ENCODE measurements at places on chromosomes 12 and 14.

DNA sequence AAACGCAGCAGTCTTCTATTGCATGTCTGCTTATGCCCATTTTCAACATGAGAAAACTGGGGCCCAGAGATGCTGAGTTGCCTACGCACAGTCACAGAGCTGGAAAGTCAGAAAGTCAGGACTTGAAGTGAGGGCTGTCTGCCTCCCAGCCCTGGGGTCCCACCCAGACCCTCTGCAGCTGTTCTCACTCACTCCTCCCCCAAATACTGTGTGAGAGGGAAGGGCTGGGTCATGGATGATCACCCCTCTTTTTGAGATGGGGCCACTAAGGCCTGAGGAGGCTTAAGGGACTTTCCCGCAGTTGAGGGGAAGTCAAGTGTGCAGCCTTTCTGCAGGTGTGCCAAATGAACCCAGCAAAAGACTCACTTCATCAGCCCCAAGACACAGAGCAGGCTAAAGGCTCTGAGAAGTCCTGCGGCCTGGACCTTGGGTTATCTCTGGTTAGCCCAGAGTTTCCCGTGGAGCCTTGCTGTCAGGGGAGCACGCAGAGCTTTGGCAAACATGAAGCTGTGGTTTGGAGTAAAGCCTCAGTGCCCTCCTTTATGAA, 18.7 kb downstream of the DTX1 start:
- DNase-seq, result no peak

DNA sequence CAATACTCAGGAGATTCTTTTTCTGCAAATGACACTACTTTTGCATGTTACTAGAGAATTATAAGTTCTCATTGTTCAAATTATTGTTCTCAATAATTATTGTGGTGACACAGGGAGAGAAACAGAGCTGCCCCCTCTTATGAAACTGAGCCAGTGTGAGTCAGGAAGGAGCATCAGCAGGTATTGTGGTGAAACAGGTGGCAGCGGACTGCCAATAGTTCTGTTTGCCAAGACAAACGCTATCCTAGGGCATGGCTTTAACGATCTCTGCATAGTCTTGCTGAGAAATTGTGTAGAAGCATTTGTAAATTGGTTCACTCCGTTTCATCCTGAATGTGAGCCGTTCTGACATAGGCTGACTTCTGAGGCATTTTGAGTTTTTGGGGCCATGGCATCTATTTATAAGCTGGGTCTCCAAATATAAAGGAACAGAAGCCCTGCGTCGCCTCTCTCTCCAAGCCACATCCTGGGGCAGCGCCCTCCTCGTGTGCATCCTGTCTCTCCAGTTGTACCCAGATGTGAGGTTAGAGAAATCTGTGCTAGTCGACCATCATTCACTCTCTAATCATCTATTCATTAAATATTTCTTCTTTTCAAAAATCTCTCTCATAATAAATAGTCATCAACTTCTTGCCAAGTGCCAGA, 15.8 kb upstream of the PPP4R4 start:
- no peak for DNase-seq

GRCh38 chr14:67557118-67557517, 24.0 kb downstream of the PLEKHH1 start:
- DNase-seq, result no peak

GRCh38 chr12:104944252-104944651, 13.8 kb downstream of the SLC41A2 start:
- no peak for DNase-seq

DNA sequence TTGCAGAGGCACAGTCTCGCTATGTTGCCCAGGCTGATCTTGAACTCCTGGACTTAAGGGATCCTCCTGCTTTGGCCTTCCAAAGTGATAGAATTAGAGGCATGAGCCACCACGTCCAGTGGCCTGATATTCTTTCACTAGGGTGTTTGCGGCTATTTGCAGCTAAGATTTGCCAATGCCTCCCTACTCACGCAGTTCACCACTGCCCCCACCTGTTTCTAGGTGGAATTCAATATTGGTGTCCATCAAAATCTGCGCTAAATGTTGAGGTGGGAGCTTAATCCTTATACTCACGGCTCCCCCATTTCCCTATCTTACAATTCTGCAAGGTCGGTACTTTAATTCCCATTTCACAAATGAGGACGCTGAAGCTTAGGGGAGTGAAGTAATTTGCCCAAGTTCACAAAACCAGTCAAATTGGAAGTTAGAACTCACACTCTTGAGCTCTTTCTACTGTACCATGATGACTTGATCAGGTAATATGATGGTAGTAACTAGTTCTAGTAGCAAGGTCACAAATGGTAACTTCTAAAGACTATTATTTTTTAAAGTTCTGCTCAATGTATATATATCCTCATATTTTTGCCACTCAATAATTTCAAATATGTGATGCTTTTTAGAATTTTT, 22.1 kb upstream of the LRRC9 start:
- DNase-seq, result no peak

DNA sequence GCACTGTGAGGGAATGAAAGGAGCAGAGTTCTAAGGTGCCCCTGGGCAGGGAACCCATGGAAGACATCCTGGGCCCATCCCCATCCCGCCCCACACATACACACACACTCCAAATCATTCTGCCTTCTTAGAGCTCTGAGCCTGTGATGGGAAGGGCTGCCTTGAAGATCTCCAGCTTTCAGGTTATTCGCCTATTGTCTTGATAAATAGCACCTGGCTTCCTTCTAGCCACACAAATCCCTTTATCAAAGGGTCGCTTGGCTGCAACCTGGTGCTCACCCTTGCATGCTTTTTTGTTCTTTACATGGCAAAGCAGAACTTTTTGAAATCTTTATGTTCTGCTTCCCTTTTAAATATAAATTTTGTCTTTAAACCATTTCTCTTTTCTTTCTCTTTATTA, 112.2 kb upstream of the TMTC1 start:
- no peak for DNase-seq

- no peak for DNase-seq
Measured at GRCh38 chr12:99131751-99132199, 486.7 kb downstream of the APAF1 start.

DNA sequence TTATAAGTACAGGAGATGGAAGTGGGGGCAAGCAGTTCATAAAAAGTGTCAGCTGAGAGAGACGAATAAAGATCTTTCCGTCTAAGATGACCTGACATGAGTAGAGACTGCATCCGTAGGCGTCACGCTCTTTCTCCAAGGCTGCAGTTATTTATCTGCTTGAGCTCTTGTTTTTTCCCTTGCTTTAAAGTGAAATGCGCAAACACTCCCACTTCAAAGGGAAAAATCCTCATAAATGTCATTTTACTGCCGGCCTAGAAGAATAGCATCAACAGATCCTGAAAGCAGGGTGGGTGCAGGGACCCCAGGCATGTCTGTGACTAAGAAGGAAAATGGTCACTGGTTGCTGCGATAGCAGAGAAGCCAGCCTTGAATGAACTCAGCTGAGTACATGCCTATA, 647.4 kb downstream of the MED13L start:
- no peak for DNase-seq

GRCh38 chr12:93403988-93404803, 26.5 kb downstream of the NUDT4 start:
- no peak for DNase-seq

- DNase-seq, result no peak
Measured at GRCh38 chr12:25792031-25792430, 166.5 kb upstream of the RASSF8 start.

DNA sequence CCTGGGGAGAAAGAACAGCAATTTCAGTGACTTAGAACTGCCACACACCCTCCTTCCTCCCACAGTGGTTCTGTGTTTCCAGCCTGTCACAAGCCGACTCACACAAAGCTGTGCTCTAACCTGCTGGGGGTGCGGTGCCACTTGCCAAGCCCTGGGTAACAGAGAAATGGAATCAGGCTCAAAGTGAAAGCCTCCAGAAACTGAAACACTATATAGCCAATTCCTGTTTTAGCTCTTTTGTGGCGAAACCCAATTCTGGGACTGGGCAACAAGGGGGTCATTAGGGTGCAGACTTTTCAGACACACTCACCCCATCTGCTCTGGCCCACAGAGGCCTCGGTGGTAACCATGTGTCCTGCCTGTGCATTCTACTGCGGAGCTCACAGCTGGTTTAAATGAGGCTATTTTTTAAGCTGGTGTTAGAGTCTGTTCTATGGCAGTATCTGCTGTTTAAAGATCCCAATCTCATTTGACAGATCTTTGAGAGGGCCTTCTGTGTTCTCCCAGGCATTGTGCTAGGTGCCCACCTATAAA, 15.2 kb upstream of the ACTR6 start:
- DNase-seq, result no peak

DNA sequence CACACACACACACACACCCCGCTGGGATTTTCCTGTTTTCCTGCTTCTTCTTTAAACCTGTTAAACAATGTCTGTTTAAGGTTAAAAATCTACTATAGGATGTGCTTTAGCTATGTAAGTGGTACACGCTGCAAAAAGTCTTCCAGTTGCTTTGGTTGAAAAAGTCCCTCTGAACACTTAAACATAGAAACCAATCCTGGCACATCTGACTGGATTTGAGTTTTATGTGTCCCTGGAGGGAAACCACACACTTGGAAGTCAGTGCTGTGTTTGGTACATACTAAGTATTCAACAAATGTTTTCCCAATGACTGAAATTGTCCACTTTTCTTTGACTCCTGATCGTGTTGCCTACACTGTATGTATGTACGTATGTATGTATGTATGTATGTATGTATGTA, 22.0 kb downstream of the CFL2 start:
- DNase-seq, result no peak

DNA sequence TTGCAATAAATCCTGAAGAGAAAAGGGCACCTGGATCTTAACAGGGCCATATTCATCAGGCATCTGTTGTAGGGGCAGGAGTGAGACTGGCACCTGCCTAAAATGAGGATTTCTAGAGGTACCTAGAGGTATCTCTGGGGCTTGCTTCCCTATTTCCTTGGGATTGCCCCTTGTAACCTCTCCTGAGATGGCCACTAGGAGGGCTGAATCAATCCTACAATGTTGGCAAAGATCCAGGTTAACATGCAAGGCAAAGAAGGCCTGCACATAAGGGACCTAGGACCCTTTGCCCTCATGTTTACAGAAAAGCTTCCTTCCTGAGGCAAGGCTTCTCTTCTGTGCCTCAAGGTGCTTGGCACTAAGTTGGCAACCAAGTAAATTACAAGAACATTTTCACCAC, 25.8 kb upstream of the CLEC4E start:
- no peak for DNase-seq

- no peak for DNase-seq
Measured at GRCh38 chr12:49789992-49790391, 38.2 kb downstream of the NCKAP5L start.

DNA sequence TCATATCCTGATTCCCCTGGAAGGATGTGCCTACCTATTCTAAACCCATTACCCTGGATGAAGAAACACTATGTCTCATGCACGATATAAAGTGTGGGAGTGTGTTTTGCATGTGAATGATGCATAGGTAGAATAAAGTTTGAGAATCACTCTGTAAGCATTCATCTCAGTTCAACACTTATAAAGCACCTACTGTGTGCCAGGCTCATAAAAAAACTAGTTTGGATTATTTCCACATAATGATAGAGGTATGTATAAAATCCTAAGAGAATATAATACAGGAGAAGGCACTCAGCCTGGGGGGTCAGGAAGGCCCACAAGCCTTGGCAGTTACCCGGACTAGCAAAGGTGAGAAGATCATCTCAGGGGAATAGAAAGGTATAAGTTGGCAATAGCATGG, 41.1 kb upstream of the BCL2L14 start:
- DNase-seq, result no peak

DNA sequence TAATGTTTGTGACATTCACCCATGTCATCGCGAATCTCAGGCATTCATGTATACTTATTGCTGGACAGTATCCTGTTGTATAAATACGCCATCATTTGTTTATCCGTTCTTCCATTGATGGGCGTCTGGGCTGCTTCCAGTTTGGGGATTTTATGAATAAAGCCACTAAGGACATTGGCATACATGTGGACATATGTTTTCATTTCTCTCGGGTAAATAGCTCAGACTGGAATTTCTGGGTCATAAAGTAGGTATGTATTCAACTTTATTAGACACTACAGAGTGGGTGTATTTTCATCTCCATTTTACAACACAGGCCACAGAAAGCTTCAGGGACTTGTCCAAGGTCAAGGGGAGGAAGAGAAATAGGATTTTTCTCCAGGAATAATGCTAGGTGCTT, 48.9 kb downstream of the HRK start:
- DNase-seq, result no peak

DNA sequence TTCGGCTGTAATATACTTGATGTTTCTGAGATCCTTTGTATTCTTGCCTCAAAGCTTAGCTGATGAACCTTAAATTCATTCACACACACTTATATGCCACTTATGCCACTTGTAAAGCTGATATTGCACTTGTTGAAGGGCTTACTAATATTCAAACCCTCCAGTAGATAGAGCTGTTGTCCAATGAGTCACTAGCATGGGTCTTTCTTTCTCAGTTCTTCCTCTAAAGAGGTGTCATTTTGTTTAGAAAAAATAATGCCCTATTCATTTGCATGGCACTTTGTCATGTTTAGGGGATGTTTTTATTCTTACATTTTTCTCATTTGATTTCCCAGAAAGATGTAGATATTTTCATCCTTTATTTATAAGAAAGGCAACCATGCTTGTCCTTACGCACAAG, 56.4 kb downstream of the MON2 start:
- no peak for DNase-seq

- DNase-seq, result no peak
Measured at GRCh38 chr14:26729851-26730250, 132.0 kb upstream of the NOVA1 start.

DNA sequence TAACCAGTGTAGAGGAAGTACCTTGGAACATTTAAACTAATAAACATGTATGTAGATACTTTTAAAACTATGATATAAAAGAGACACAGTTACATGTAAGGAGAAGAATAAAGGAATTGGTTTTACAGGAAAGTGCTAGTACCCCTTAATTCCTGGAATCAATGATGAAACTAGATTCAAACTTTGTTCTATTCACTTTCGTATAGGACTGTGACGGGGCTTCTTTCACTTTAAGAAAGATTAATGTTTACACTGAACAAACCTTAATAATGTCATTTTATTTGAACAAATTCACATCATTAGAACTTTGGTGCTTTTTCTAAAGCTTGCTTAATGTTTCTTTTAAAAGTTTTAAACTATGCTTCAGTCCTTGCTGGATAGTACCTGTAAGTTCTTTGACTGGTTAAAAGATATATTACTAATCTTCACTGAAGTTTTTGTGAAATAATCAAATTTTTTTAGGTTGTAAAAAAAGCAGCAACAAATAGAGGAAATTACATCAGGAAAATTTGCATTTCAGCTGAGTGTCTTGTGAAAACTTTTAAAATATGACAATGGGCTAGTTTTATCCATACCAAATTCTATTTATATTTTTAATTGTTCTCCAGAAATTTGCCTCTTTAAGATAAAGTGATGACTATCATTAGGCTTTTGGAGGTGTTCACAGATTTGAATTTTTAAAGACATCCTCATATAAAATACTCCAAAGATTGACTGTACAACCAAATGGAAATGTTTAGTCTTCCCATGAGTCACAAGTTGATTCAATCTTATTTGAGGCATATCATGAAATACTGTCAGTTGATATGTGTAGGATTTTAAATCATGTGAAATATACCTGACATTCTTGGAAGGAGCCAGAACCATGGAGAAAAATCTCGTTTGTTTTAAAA, 36.2 kb downstream of the PAPOLA start:
- no peak for DNase-seq
